ENCODE measurements at places on chromosomes 16 and 17.
A peak's percentile ranks its signal among the peaks of the same experiment; 100 is the strongest.

DNA sequence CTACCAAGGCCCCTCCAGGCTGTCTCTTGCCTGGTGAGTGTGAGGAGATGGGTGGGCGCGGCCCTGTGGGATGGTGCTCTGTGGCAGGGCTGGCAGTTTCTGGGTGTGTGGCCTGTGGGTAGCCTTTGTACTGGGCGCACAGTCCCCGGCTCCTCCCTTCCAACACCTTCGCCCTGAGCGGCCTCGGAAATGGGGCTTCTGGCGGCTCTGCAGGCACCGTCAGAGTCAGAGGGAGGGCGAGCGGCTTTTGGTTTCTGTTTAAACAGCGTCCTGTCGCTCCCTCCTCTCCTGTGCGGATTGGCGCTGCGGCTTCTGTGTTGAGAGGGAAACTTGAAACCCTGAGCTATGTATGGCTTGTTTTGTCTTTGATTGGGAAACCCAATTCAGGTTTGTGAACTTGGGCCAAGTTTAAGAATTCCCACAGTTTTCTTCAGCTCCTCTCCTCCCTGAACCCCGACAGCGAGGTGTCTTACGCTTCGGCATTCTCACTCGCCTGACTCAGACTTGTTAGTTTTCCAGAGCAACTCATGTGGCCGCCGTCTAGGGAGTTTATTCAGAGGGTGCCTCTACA, 8.3 kb upstream of the ZNF750 start:
- DNase-seq: peak; percentile 74

- no peak for DNase-seq
These were observed 16.2 kb downstream of the PITPNA start for GRCh38 chr17:1546292-1546922.

- DNase-seq: peak; percentile 89
These were observed at the start of gene SLFN5 for GRCh38 chr17:35242805-35243560. SLFN5 (plus strand) TSS chr17:35243072; CDS start chr17:35258691, 15,619 bp downstream.

GRCh38 chr17:76056882-76057281, 15.4 kb downstream of the SRP68 start:
- no peak for DNase-seq

GRCh38 chr17:67016039-67016762, 28.2 kb upstream of the CACNG1 start:
- no peak for DNase-seq

- DNase-seq: peak; percentile 53
These were observed 121.9 kb upstream of the TNRC6C start for GRCh38 chr17:77836557-77837041.

DNA sequence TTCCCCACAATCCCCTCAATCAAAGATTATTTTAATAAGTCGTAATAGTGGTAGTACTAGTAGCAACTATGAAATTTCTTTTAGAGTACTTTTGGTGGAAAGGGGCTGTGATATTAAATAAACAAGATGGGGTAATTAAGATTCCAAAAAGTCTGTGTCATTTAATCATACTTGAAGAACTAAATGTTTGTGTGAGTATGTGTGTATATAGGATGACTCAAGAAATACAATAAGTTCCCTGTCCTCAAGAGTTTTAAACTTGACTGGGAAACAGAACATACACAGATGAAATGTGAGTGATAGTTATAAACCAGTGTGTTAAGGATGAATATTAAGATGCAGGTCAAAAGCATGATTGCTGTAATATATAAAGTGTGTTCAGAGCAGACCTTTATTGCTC, 2.3 kb downstream of the ALDH3A2 start:
- peak; percentile 51 for DNase-seq

- DNase-seq: no peak
These were observed 21.8 kb downstream of the XYLT1 start for GRCh38 chr16:17448640-17449638.

DNA sequence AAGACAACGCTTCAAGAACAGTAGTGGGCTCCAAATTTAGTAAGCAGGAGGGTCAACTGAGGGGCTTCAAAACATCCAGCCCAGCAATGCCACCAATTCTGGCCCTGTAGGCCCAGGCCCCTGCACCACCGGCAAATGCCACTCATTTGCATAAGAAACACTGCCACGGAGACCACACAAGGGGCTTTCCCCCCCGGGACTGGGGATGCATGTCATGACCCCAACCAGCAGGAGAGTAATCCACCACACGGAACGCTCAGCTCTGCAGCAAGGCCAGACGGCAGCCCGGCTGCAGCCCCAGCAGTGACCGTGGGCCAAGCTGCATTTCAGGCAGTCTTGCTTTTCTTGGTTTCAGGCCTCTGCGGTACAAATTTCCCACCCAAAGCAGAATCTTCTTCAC, 14.1 kb downstream of the TMEM11 start:
- no peak for DNase-seq

DNA sequence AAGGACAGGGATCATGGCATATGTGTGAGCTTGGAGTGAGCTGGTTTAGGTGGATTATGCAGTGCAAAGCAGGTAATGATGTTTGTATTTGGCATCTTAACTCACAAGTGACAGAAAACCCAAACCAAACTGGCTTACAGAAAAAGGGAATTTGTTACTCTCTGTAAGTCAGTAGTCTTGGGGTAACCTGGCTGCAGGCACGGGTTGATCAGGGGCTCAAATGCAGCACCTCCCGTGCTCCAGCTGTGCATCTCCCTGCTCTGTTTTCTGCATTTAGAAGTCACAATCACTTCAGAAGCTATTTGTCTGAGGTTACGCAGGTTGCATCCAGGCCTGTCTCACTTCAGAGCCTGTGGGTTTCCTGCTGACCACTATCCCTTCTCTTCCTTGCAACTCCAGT, 354.3 kb downstream of the CPPED1 start:
- no peak for DNase-seq

GRCh38 chr16:88522276-88522949, 47.8 kb upstream of the ZC3H18 start:
- DNase-seq: no peak

DNA sequence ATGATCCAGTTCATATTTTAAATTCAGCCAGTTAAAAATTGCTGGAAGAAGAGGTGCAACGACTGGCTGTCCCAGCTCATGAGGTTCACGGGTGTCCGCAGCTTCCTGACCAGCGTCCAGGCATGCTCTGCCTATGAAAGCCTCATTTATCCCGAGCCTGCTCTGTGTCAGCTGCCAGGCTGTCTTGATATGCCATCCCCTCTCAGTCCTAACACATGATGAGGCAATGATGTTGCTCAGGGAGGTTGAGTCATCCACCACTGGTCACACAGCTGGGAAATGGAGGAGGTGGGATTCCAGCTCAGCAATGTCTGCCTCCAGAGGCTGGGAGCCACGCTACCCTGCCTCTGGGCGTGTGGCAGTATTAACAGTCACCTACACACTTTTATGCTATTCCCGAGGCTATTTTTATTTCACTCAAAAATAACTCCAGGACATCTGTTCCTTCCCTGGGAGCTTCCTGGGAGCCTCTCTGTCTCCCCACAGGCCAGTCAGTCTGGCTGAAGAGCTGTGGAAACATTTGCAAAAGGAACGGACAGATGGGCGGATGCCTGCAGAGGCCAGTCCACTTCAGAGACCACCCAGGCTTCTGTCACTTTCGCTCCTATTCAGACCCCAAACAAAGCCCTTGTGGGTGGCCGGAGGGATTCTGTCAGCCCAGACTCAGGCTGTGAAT, 22.5 kb downstream of the RAB11FIP4 start:
- peak; percentile 50 for DNase-seq

- peak; percentile 74 for DNase-seq
These were observed 9.4 kb downstream of the RPL19 start for GRCh38 chr17:39209317-39210092.

- DNase-seq: no peak
These were observed 53.8 kb downstream of the MRC2 start for GRCh38 chr17:62681061-62681938.

- no peak for DNase-seq
These were observed 336.1 kb upstream of the TBX2 start for GRCh38 chr17:61063528-61063927.

GRCh38 chr16:9047689-9048301, 43.6 kb upstream of the HAPSTR1 start:
- DNase-seq: peak; percentile 99

- no peak for DNase-seq
These were observed 39.3 kb downstream of the MYO18A start for GRCh38 chr17:29140631-29141513.

DNA sequence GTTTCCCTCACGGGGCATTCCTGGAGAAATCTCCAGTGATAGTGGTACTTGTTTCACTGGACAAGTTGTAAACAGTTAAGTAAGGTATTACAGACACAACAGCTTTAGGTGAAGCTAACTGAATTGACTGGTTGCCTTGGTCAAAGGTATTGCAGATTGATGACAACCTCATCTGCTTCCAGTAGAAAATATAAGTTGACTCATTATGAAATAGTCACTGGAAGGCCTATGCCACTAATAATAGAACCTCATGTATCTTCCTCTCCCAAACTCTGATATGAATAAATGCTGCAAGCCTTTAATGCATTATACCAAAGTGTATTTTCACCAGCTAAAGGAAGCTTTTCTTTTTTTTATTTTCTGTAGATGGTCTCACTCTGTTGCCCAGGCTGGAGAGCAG, 44.8 kb downstream of the GLG1 start:
- no peak for DNase-seq

- DNase-seq: no peak
These were observed 55.0 kb upstream of the METRNL start for GRCh38 chr17:83024218-83024971.

GRCh38 chr16:54237-54581, 581 bp downstream of the SNRNP25 start:
- DNase-seq: no peak

- peak; percentile 45 for DNase-seq
These were observed 35.7 kb downstream of the MYH13 start for GRCh38 chr17:10337136-10337535.

GRCh38 chr17:19440421-19440820, 29.4 kb downstream of the RNF112 start:
- DNase-seq: no peak

- no peak for DNase-seq
These were observed 29.4 kb upstream of the MLKL start for GRCh38 chr16:74729783-74730683.

GRCh38 chr17:13634021-13634420, 32.3 kb upstream of the HS3ST3A1 start:
- DNase-seq: no peak

GRCh38 chr16:67190448-67191399, 788 bp upstream of the EXOC3L1 start:
- DNase-seq: no peak

DNA sequence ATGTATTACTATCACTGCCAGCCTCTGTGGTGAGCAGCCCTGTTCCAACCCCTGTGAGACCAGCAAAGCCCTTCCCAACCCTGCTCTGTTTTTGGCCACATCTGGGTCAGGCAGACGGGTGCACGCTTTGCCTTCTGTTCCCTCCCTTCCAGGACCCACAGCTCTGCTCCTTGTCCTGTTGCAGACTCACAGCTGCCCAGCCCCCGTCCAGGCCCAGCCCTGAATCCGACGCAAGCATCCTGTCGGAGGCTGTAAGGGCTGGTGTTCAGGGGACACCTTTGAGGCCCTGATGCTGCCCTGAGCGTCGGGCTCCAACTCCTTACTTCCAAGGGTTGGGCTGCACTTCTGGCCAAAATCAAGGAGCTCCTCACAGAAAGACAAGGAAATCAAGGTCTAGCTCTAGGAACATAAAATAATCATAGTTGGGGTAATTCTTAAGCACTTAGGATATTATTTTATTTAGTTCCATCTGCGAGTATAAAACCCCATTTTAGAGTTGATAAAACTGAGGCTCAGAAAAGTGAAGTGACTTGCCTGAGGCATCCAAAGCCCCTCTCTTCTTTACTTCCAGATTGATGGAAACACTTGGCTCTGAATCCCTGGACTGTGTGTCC, 14.3 kb upstream of the SRCIN1 start:
- DNase-seq: no peak

GRCh38 chr17:59107306-59107670, 608 bp upstream of the TRIM37 start:
- no peak for DNase-seq

DNA sequence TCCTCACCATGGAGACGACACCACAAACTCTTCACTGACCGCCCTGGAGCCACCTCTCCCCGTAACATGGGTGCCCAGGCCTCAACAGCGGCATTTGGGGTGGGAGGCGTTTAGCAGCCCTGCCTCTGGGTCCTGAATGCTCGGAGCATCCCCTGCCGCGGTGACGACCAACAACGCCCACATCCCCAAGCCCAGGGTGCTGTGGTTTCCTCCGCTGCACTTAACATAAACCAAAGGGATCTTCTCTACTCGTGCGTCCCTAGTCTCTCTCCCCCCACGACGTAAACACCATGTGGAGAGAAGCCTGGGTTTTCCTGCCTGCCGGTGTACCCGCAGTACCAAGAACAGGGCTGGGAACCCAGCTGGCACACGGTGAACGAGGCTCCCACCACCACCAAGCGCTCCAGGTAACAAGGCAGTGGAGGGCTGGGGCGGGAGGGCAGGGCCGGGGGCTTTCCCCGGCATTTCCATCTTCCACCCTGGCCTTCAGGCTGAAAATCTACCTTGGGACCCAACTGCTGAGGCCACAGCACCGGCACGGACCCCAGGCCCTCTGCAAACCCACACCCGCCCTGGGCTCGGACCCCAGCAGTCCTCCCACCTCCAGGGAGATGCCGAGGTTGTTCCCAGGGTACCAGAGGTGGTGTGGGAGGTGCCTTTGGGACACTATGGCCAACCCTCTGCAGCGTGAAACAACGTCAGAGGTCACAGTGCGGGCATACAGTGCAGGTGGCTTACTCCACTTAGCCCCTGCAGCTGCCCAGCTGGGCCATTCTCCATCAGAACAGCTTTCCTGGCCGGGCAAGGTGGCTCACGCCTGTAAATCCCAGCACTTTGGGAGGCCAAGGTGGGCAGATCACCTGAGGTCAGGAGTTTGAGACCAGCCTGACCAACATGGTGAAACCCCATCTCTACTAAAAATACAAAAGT, 54.3 kb downstream of the TIMM22 start:
- DNase-seq: no peak

All from fibroblast of skin of right quadriceps (primary cell).